Suprapubic skin (tissue), 4 donors: ENCODE measurements at places on chromosomes 12 and 14. TPM values are rescaled to one million over a fixed set of nuclear protein-coding genes. Genes with fewer than 3 reads are reported as not detected.

DNA sequence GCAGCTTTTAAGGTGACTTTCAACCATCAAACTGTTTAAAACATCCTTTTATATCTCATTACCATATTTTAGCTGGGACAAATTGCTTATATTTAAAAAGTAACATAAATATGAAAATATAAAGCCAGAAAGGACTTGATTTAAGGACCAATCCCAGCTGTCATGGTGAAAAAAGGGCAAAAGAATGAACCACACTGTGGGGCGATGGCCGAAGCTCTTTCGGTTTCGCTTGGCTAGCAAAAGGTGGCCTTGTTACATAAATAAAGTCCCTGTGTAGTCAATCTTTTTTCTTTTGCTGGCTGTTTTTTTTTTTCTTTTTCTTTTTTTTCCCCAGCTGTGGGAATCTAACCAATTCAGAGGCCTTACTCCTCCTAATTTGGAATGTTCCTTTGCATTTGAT is 50.9 kb downstream of the FBXO33 start:
- DNase-seq: no peak

- DNase-seq: no peak
Observed at GRCh38 chr14:84195514-84195913, 1334.4 kb upstream of the FLRT2 start.

DNA sequence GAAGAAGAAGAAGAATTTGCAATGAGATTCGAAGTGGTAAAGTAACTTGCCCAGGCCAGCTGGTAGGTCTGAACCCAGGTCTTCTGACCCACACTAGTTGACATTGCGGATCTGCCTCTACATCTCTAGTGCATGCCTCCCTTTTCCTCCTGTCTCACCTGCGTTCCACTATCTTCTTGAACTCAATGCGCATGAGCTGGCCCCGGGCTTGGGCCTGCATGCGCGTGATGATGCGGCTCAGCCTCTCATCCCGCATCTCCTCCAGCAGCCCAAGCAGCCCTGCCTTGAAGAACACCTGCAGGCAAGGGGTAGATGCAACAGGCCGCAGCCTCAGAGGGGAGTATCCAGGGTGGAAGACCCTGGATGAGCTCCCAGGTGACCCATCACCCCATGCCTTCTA is 11.9 kb downstream of the MYH6 start:
- no peak for DNase-seq

DNA sequence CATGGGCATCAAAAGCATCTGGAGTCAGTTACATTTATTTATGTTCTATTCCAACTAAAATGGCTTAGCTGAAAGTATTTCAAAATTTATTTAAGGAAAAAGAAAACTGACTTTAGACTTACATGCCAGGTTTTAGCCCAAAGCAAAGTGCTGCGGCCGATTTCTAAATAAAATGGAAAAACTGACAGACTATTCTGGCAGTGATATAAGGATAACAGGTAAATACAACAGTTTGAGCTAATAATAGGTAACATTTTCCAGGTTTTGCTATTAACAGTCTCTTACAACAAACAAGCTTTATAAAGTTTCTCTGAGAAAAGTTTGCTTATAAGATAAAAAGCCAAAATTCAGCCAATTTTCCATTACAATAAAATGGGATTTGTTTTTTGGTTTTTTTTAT is 937.2 kb upstream of the FLRT2 start:
- no peak for DNase-seq

DNA sequence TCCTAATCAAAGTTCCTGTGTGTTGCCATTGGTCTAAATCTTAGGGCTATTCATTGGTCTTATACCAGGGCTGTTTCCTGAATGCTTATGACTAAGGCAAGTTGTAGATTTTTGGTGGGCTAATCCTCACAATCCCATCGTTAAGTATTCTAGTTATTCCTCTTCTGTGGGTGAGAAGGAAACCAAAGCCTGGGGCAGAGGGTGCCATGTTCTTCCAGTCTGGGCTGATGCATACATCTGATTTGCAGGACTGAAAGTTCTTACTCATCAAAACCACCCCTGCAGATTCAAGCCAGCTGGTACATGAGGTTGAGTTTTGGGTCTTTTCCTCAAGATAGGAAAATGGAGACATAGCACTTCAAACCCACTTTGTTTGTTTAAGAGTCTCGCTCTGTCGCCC is 25.7 kb downstream of the PPP1CC start:
- DNase-seq: no peak

DNA sequence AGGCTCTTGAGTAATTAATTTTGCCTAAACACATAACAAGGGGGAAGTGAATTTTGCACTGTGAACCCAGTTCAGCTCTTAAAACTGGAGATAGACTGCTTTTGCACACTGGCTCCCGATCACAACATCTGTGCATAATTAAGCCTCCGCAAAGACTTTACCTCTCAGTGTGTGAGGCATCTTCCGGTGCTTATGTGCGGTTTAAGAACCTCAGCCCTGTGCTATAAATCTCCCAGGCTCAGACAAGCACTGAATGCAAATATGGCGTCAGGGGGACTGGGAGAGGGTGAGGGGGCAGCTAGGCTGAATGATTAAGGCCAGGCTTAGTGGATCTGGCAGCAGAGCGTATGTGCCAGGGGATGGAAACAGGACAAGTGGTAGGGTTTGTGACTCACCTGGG is 103.3 kb downstream of the ADCK1 start:
- no peak for DNase-seq

Gene DNAJC22
- 0.62 TPM for total RNA-seq

- no peak for DNase-seq
Observed at GRCh38 chr12:109605016-109605415, 31.4 kb downstream of the MVK start.

- no peak for DNase-seq
Observed at GRCh38 chr12:72057330-72057914, 118.8 kb downstream of the TPH2 start.

- no peak for DNase-seq
Observed at GRCh38 chr14:99099051-99099787, 172.8 kb downstream of the BCL11B start.

DNA sequence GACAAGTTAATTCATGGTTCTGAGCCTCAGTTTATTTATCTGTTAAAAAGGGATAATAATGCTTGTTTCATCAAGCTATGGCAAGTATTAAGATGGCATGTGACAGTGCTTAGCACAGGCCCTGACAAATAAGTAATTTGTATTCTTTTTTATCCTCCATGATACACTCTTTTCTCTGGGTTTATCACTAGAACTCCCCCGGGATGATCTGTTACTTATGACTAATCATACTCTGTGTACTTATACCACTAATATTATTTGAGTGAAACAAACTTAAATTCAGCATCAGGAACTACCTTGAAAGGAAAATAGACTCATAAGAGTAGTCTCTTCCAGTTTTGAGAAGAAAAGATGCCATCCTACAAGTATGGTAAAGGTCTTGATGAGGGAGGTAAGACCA is 283.8 kb downstream of the PAWR start:
- no peak for DNase-seq

Gene WASHC3
- total RNA-seq: 39.7 TPM

DNA sequence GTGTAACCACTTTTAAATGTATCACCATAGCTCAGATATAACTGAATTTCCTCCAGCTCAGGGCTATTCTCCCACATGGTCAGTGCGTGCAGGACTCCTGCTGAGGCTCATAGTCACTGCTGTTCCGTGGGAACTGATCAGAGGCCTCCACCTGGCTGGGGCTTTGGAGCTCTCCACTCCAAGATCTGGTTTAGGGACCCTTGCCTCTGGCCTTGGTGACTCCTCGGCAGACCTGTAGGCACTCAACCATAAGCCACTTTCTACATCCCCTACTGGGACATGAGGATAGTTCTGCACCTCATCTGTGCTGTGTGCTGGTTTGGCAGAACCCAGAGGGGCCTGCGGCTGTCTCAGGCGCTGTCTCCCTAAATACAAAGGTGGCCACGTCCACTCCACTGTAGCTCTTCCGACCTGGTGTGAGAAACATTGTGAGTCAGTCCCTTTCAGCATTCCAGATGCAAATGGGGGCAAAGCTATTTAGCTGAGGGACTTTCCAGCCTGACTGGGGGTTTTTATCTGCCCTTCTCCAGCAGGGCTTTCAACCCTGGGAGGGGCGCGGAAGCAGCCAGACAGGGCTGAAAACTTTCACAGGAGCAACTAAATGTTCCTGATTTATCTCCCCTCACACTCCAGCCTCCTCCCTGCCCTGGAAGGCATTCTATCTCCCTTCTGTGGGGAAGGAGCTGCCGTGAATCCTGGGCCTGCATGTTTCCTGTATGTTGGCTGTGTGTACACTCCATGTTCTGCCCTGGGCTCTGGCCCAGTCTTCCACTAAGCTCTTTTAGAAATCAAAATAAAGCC is 218.3 kb upstream of the DAAM1 start:
- no peak for DNase-seq

DNA sequence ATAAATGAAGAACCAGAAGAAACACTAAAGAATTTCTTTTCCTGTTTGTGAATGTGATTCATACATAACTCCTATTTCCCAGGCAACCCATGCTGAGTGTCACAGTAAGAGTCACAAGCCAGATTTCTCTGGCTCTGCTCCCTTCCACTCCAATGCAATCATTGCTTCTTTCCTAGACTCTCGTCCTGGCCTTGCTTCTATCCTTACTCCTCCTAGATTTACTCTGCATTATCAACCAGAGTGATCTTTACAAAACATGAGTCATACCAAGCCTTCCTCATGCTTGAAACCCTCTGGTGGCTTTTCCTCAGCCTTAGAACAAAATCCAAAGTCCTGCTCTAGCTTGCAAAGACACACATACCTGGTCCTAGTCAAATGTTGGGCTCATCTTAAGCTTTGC is 13.3 kb downstream of the IL22 start:
- DNase-seq: no peak

Gene RDH11
- total RNA-seq: 68.9 TPM

Gene NPFF
- total RNA-seq: not detected

DNA sequence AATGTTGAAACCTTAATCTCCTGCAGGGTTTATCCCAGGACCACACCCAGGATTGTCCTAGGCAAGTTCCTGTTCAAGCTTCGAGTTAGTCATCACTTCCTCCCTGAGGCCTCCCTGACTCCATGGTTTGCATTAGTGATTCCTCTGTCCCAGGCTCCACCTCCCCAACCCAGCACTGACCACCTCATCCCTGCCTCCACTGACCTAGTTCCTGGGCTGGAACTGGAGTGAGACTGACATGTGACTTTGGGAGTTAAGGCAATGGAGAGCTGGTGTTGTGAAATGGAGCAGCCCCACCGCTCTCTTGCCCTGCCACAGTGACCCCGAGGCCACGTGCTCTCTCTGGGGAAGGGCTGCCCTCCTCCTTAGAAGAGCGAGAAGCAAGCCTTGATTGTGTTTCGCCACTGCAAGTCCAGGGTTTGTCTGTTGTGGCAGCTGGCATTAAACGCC is 15.8 kb upstream of the DTX1 start:
- DNase-seq: peak; percentile 82
